ENCODE measurements at places on chromosomes 11 and 22.

GRCh38 chr22:25970999-25971811 is 198.1 kb upstream of the SEZ6L start:
- no peak for DNase-seq

- DNase-seq: no peak
Measured at GRCh38 chr22:49271831-49272230, 555.8 kb downstream of the BRD1 start.

GRCh38 chr22:31274017-31274416 is 18.3 kb downstream of the PIK3IP1 start:
- DNase-seq: no peak

DNA sequence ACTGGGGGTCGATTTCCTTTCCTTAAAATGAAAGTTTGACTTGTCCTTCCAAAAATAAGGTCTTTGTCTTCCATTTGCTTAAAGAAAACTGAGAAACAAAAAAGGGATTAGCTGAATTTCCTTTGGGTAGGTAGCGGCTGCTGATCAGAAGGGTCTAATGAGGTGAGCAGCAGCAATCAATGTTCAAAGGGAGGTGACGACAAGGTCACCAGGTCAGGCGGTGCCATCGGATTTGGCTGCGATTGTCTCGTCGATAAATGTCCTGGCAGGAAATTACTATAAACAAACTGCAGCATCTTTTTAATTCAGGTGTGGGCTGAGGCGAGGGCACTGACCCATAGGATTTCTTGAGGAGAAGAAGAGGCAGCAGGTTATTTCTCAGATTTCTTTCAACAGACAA is 480.1 kb downstream of the NTM start:
- DNase-seq: no peak

DNA sequence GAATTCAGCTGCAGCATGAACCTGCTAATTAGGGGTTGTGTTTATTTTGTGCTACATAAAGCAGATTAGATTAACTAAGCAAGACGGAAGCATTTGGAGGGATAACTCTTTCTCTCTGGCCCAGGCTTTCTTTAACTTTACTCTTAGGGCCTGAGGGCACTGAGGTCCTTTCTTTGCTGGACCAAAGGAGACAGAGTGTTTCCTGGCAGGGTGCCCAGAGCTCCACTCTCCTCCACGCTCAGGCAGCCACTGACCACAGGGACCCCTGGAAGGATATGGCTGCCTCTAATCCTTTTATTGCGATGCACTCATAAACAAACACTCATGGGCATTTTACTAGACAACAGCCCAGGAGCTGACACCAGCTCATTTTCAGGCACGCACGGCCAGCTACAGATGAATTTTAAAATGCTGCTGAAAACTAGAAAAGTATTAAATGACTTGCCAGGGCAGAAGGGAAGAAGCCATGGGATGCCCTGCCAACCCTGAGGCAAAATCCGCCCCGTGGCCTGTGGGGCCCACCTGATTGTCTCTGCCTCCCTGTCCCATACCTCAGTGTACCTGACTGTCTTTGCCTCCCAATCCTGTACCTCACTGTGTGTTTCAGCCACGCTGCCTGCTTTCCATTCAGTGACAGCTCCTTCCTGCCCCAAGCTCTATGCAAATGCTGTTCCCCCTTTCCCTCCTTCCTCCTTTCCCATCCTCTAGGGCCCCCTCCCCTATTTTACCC is 192.6 kb upstream of the NAV2 start:
- no peak for DNase-seq

DNA sequence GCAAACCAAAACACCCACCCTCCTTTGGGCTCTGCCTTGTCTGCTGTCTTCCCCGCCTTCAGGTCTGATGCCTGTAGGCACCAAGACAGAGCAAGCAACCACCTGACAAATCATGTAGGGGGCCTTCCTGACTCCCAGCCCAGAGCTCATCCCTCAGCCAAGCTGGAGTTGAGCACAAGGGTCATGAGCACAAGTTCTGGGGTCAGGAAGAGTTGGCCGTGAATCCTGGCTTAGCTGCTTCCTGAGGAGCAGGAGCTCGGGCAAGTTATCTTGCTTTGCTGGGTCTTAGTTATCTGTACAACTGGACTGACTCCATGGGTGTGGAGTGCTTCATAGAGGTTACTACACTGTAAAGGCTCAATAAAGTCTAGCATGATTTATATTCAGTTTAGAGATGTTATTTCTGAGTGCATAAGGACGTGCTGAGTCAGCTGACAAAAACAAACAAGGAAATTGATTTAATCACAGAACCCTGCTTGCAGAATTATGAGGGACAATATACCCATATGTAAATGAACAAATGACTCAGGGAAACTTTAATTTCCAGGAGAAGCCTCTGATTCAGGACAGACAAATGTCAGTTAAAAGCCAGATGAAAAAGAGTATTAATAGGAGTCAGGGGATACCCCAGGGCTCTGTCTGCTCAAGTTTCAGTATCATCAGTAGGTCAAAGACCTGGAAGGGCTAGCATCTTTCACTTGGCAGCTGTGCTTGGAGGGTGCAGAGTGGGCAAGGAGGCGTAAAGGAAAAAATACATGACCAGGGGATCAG is 15.0 kb upstream of the APOA1 start:
- no peak for DNase-seq

DNA sequence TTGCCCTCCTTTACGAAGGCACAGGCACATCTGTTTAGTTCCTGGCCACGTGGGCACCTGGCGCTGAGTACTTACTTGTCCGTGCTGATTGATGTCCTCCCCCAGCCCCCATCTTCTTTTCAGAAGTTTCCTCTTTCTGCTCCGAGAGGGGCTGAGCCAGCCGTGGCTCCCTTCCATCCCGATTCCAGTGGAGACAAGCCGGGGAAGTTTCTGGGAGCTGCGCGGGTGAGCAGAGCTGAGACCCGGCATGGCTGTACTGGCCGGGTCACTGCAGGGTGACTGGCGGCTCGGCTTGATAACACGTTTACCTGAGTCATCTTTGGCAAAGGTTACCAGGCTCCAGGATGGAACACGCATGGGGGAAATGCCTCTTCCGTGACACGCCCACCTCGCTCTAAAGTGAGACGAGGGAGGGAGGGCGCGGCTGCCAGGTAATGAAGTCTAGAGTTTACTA is 45.4 kb upstream of the ATXN10 start:
- no peak for DNase-seq

GRCh38 chr11:126597041-126597440 is 241.6 kb downstream of the ST3GAL4 start:
- no peak for DNase-seq

- DNase-seq: no peak
Measured at GRCh38 chr11:1672613-1673350, 24.2 kb upstream of the KRTAP5-6 start.

DNA sequence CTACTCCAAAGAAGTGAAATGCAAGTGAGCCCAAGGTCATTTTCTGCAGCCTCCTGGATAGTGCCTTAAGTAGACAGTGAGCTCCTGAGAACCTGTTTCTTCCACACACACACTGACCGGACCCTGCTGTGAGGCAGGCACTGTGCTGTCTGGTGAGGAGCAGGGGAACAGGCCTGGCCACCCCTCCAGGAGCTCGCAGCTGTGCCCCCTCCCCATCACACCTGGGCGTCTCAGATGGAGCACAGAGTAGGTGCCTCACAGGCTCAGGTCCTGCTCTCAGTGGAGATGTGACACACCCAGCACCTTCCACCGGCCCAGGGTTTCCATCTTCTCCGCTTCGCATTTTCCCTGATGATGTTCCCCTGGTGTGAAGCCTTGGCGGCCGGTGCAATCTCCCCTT is 174.9 kb downstream of the ST3GAL4 start:
- no peak for DNase-seq

GRCh38 chr11:27213232-27213660 is 149.8 kb downstream of the CCDC34 start:
- no peak for DNase-seq

DNA sequence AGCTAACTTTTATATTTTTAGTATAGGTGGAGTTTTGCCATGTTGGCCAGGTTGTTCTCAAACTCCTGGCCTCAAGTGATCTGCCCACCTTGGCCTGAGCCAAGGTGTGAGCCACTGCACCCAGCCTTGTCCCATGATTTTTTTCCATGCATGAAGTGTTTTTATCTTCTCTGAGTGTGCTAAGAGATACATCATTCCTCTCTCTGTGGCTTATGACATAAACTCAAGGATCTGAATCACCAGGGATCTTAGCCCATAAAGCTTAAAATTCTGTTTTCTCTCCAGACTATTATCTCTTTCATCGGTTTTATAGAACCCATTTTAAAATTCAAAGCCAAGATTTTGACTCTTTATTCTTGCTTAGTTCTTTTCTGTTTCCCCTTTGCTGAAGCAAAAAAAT is 48.4 kb upstream of the C11orf58 start:
- no peak for DNase-seq

GRCh38 chr11:56688554-56689100 is 10.3 kb upstream of the OR9G1 start:
- no peak for DNase-seq

GRCh38 chr22:24446260-24446611 is 18.8 kb downstream of the ADORA2A start:
- no peak for DNase-seq

GRCh38 chr11:76047231-76047630 is 159.1 kb downstream of the WNT11 start:
- DNase-seq: no peak
